Heart right ventricle (tissue), 16 donors: ENCODE measurements at places on chromosomes 5 and 9. TPM values are rescaled to one million over a fixed set of nuclear protein-coding genes. Genes with fewer than 3 reads are reported as not detected.

The CMBL gene
- polyA plus RNA-seq: 24.3 TPM

The MARVELD2 gene
- polyA plus RNA-seq: 0.25 TPM

The SLC1A3 gene
- polyA plus RNA-seq: 54.2 TPM

The DRD1 gene
- polyA plus RNA-seq: not detected

The SPAAR gene
- 20.8 TPM for polyA plus RNA-seq

The PGM5 gene
- polyA plus RNA-seq: 26.8 TPM

The UBE2D2 gene
- polyA plus RNA-seq: 106 TPM

The POU4F3 gene
- 0.06 TPM for polyA plus RNA-seq

The PAEP gene
- polyA plus RNA-seq: not detected

The ADAMTS13 gene
- polyA plus RNA-seq: 17.8 TPM

The PIP5KL1 gene
- 0.28 TPM for polyA plus RNA-seq

DNA sequence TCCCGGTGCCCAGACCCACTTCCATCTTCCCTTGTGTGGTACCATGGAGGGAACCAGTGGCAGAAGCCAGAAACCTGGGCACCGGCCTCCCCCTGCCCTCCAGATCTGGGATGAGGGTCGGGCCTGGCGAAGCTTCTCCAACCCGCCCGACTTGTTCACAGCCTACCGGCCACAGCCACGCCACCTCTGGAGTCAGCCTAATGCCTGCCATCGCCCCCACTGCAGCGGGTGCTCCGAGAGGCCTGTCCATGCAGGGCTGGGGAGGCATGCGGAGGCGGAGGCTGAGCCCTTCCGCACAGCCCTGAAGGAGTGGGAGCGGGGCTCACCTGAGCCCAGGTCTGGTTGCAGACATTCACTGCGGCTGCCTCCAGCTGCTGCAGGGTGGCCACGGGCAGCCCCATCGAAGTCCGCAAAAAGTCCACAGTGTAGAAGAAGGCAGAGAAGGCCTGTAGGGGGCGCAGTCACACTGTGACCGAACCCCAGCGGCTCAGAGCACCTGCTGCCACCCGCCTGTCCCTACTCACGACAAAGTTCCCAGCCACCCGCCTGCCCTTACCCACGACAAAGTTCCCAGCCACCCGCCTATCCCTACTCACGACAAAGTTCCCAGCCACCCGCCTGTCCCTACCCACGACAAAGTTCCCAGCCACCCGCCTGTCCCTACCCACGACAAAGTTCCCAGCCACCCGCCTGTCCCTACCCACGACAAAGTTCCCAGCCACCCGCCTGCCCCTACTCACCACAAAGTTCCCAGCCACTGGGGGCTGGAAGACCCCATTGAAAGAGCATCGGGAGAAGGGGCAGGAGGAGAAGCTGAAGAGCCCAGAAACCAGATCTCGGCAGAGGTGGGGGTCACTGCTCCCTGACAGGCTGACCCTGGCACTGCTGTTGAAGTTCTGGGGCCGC is 3.8 kb upstream of the NPDC1 start:
- H3K36me3 ChIP-seq: no peaks in the 10 kb centered on the region
- no peak overlapping the region for H3K4me3 ChIP-seq
- H3K27me3 ChIP-seq: peaks cover 6% of the 10 kb centered on the region
- H3K4me1 ChIP-seq: peaks cover 23% of the 10 kb centered on the region
- no peak for DNase-seq
- H3K27ac ChIP-seq: no peak overlapping the region

- no peak overlapping the region for H3K4me3 ChIP-seq
- DNase-seq: no peak
- H3K36me3 ChIP-seq: no peaks in the 10 kb centered on the region
- no peaks in the 10 kb centered on the region for H3K27me3 ChIP-seq
Measured at GRCh38 chr9:99509900-99510535, 287.9 kb downstream of the SEC61B start.

DNA sequence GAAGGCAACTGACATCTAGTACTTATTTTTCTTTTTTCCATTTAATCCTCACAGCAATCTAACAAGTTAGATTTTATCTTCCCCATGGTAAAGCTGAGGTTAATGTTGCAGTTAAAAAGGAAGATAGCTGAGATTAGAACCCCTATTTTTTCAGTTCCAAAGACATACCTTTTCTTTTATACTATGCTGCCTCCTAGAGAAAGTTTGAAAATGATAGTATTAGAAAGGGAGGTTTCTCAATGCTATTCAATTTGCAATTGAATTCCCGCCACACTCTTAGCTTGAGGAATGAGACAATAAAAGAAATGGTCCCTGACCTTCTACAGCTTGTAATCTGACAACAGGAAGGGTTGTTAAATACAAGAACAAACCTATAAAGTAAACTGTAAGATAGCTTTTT is 195.9 kb upstream of the TRIM32 start:
- H3K36me3 ChIP-seq: no peaks in the 10 kb centered on the region
- no peaks in the 10 kb centered on the region for H3K27me3 ChIP-seq
- DNase-seq: no peak
- H3K27ac ChIP-seq: no peak overlapping the region
- no peak overlapping the region for H3K4me3 ChIP-seq

- no peaks in the 10 kb centered on the region for H3K27me3 ChIP-seq
- no peak overlapping the region for H3K4me3 ChIP-seq
- no peaks in the 10 kb centered on the region for H3K36me3 ChIP-seq
- peaks cover 78% of the 10 kb centered on the region for H3K4me1 ChIP-seq
- DNase-seq: no peak
Measured at GRCh38 chr5:141515946-141516671, 27.2 kb downstream of the PCDHGC5 start.

DNA sequence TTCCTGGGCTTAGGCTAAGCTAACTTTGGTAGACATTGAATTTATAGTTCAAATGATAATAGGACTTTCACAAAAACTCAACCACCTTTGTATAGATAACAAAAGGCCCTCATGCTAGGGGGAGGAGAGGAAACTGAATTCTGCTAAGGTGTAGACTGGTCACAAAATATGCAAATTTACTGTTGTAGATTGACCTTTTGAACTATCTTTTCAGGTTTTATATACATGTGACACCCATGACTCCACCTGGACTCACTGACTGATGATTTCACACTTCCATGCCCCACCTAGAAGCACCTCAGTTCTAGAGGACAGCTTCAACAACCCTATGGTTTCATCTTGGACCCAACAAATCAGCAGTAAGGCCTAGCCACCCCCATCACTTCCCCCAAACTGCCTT is 165.7 kb downstream of the CEMIP2 start:
- no peak for DNase-seq
- H3K4me1 ChIP-seq: no peaks in the 10 kb centered on the region
- H3K27me3 ChIP-seq: no peaks in the 10 kb centered on the region
- H3K4me3 ChIP-seq: no peak overlapping the region
- no peak overlapping the region for H3K27ac ChIP-seq

- no peaks in the 10 kb centered on the region for H3K4me1 ChIP-seq
- H3K27ac ChIP-seq: no peak overlapping the region
- H3K27me3 ChIP-seq: no peaks in the 10 kb centered on the region
- DNase-seq: no peak
- no peaks in the 10 kb centered on the region for H3K36me3 ChIP-seq
- no peak overlapping the region for H3K4me3 ChIP-seq
Measured at GRCh38 chr5:97618721-97619120, 435.7 kb upstream of the RIOK2 start.

DNA sequence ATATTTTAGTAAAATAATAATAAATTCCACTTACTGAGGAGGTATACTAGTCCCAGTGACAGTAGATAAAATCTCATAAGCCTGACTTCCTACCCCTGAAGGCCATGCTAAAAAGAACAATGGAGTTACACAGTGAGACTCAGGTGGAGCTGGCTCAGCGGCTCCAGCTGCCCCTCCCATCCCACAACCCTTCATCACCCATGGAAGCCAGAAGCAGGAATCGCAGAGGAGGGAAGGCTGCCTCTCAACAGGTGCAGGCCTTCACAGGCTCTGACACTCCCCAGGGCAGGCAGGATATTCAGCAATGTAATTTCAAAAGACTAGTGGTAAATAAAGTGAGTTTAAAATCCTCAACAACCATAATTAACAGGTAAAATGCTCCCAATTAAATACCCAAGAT is 67.5 kb downstream of the FANCC start:
- no peaks in the 10 kb centered on the region for H3K36me3 ChIP-seq
- H3K4me1 ChIP-seq: peaks cover 14% of the 10 kb centered on the region
- no peak overlapping the region for H3K27ac ChIP-seq
- H3K27me3 ChIP-seq: no peaks in the 10 kb centered on the region
- H3K4me3 ChIP-seq: no peak overlapping the region
- DNase-seq: no peak

GRCh38 chr5:173646692-173647091 is 30.2 kb upstream of the BOD1 start:
- DNase-seq: no peak
- no peak overlapping the region for H3K4me3 ChIP-seq
- H3K4me1 ChIP-seq: no peaks in the 10 kb centered on the region
- H3K27ac ChIP-seq: no peak overlapping the region
- H3K36me3 ChIP-seq: no peaks in the 10 kb centered on the region

- no peaks in the 10 kb centered on the region for H3K4me1 ChIP-seq
- H3K27me3 ChIP-seq: peaks cover 10% of the 10 kb centered on the region
- no peak overlapping the region for H3K4me3 ChIP-seq
- no peak overlapping the region for H3K27ac ChIP-seq
- DNase-seq: no peak
Measured at GRCh38 chr5:83665631-83666030, 55.0 kb downstream of the HAPLN1 start.

DNA sequence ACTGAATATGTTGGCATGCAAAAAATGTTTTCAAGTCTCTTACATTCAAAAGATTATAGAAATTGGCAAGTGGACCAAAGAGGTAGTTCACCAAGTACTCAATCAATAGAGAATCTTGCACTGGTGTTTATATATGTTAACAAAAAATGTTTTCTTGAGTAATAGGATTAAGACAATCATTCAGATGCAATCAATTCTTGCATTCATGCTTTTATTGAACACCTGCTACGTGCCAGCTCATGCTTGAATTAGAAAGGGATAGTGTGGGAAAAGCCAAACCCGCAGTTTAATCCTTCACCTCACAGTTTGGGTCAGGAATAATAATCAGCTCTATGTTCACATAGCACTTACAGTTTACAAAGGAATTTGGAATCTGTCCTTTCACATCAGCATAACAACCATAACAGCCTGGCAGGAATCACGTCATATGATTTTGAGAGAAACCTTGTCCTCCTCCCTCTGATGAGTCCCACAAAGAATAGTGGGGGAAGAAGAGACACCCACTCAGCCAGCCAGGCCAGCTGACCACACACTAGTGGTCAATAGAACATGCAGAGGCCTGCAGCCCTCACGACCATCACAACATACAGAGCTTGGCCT is 36.8 kb upstream of the FRRS1L start:
- no peak overlapping the region for H3K4me3 ChIP-seq
- no peaks in the 10 kb centered on the region for H3K27me3 ChIP-seq
- H3K36me3 ChIP-seq: no peaks in the 10 kb centered on the region
- H3K27ac ChIP-seq: no peak overlapping the region
- H3K4me1 ChIP-seq: no peaks in the 10 kb centered on the region

GRCh38 chr5:57561231-57561842 is 78.7 kb upstream of the ACTBL2 start:
- no peak overlapping the region for H3K4me3 ChIP-seq
- no peaks in the 10 kb centered on the region for H3K36me3 ChIP-seq
- no peak overlapping the region for H3K27ac ChIP-seq
- H3K27me3 ChIP-seq: no peaks in the 10 kb centered on the region
- no peaks in the 10 kb centered on the region for H3K4me1 ChIP-seq
- DNase-seq: no peak

GRCh38 chr5:4781299-4781698 is 358.8 kb upstream of the ADAMTS16 start:
- no peaks in the 10 kb centered on the region for H3K27me3 ChIP-seq
- no peak overlapping the region for H3K4me3 ChIP-seq
- H3K27ac ChIP-seq: no peak overlapping the region
- H3K36me3 ChIP-seq: no peaks in the 10 kb centered on the region

- DNase-seq: no peak
- no peak overlapping the region for H3K27ac ChIP-seq
- H3K4me3 ChIP-seq: no peak overlapping the region
Measured at GRCh38 chr5:72515211-72515610, 8.0 kb upstream of the ZNF366 start.

- H3K27ac ChIP-seq: no peak overlapping the region
- no peak overlapping the region for H3K4me3 ChIP-seq
- no peaks in the 10 kb centered on the region for H3K4me1 ChIP-seq
- no peak for DNase-seq
- no peaks in the 10 kb centered on the region for H3K36me3 ChIP-seq
Measured at GRCh38 chr9:72955126-72955455, 2.2 kb upstream of the ALDH1A1 start.

DNA sequence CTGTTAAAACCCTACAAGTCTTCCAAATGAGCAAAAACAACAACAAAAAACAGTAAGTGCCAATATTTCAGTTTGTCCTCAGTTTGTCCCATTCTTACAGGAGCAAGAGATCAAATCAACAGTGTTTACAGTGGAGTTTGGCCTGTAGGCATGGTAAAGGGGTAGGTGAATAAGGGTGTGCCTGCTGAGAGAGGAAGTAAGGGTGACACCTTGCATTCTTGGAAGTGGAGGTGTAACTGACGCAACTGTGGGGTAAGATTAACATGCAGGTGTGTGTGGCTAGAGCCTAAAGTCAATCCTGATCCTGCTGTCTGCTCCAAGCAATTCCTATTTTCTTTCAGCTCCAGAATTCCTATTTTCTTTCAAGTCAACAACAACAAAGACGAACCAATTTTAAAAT is 43.4 kb downstream of the PFDN1 start:
- peaks cover 24% of the 10 kb centered on the region for H3K4me1 ChIP-seq
- peaks cover 30% of the 10 kb centered on the region for H3K36me3 ChIP-seq
- no peak for DNase-seq
- H3K4me3 ChIP-seq: no peak overlapping the region
- no peaks in the 10 kb centered on the region for H3K27me3 ChIP-seq

GRCh38 chr5:60277941-60278340 is 384.4 kb upstream of the PDE4D start:
- no peaks in the 10 kb centered on the region for H3K36me3 ChIP-seq
- H3K27ac ChIP-seq: no peak overlapping the region
- DNase-seq: no peak
- no peaks in the 10 kb centered on the region for H3K4me1 ChIP-seq
- no peak overlapping the region for H3K4me3 ChIP-seq

- H3K4me3 ChIP-seq: no peak overlapping the region
- no peaks in the 10 kb centered on the region for H3K27me3 ChIP-seq
- no peaks in the 10 kb centered on the region for H3K36me3 ChIP-seq
- no peak overlapping the region for H3K27ac ChIP-seq
- no peak for DNase-seq
- no peaks in the 10 kb centered on the region for H3K4me1 ChIP-seq
Measured at GRCh38 chr5:97452646-97453045, 269.6 kb upstream of the RIOK2 start.

- H3K27me3 ChIP-seq: no peaks in the 10 kb centered on the region
- H3K27ac ChIP-seq: no peak overlapping the region
- H3K4me3 ChIP-seq: no peak overlapping the region
Measured at GRCh38 chr9:79465156-79465555, 106.6 kb upstream of the TLE4 start.
